Mucosa of descending colon (tissue), 3 donors: ENCODE measurements at places on chromosomes 2 and 18.
A peak's percentile ranks its signal among the peaks of the same experiment; 100 is the strongest.

DNA sequence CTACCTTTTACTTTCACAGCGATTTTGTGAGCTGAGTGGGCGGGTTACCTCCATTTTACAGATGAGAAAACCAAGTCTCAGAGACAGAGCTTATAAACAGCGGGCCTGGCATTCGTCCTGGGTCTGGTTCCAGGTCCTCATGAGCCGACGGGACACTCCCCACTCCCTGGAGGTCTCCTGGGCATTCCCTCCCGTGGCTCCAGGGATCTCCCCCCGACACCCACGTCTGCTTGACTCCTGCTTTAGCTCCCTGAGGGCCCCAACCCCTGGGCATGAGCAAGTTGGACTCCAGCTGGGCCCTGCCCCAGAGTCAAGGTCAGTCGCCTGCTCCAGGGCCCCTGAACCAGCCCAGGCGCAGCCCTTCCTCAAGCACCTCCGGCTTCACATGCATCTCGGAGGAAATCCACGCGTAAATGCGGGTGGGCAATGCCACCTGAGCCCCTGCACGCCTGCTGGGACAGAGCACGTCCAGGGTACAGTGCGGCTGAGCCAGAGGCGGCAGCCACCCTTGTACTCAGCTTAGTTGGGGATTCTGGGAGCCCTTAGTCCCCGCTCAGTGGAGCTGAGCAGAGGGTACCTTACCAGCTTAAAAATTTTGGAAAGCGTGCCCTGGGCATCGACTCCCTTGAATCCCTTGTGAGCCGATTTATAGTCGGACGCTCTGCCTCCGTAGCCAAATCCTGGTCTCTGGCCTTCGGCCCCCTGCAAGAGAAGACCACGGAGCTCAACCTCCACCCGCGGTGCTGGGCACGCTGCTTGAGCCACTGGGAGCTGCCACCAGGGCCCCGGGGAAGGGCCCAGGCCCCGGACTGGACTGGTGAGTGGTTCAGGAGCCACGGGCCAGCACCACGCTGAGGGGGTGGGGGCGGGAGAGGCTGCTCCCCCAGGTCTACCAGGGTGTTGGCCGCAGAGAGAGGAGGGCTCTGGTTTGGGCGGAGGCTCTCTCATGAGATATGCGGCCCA lies 148.1 kb downstream of the MBP start:
- DNase-seq, result peak; percentile 50

- DNase-seq, result no peak
These were observed 101.7 kb upstream of the FN1 start for GRCh38 chr2:215537611-215538010.

GRCh38 chr2:240961910-240962299 lies 36.5 kb upstream of the SNED1 start:
- no peak for DNase-seq

DNA sequence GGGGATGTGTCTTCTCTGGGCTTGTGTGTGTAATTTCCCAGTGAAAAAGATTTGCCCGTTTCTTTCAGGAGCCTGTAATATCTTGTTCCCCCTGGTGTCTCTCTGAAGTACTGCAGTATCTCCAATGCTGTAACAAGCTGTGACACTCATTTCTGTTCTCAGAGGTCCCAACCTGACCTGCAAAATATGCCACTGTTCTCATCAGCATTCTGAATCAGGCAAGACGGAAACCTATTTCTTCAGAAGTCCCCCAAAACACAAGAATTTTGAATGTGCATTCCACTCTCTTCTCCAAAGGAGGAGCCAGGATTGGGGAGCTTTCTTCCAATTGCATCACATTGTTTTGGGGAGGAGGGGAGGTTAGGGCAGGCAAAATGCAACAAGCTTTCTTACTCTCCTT lies 77.0 kb upstream of the CNGA3 start:
- no peak for DNase-seq

DNA sequence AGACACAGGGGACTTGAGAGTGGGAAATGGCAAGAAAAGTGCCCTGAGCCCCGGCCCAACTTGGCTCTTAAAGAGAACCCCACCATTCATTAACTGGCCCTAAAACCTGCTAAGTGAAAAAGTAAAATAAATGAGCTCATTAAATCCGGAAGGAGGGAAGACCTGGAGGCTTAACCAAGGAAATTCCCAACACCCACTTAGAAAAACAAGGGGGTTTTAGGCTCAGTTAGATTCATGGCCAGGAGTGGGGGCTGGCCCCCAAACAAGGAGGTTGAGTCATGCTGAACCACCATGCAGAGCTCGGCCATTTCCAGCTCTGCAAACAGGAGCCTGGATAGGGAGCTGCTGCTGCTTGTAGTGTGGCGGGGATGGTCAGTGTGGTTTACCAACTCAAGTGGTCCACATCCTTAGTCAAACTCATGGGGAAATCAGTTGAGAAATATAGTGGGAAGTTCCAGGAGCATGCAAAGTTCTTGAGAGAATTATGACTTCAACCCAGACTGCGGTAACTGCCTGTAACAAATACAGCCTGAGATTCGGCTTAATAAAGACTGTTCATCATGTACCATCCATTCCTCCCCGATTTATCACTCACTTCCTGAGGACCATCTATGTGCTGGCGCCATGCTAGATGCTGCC lies 39.7 kb upstream of the MRPL19 start:
- DNase-seq, result no peak

DNA sequence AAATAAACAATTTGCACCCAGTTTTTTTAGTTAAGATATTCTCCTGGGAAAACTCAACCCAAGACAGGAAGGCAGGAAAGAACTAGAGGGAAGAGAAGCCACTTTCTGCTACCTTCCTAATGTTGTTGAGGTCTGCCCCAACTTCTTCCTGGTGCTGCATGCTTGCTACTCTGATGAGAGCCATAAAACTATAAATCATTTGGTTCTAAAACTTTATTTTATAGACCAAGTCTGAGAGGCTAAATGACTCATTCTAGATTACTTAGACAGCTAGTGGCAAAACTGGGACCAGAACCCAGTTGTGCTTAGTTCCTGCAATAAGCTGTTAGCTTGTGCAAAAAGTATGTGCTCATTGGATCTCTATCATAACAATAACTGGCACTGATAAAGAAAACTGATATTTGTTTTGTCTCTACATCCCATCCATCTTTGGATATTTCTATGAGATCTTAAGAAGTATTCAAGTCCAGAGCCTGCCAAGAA lies 344.9 kb upstream of the SLC14A2 start:
- no peak for DNase-seq

- DNase-seq, result peak; percentile 5
These were observed 23.1 kb downstream of the HS1BP3 start for GRCh38 chr2:20627712-20628380.

DNA sequence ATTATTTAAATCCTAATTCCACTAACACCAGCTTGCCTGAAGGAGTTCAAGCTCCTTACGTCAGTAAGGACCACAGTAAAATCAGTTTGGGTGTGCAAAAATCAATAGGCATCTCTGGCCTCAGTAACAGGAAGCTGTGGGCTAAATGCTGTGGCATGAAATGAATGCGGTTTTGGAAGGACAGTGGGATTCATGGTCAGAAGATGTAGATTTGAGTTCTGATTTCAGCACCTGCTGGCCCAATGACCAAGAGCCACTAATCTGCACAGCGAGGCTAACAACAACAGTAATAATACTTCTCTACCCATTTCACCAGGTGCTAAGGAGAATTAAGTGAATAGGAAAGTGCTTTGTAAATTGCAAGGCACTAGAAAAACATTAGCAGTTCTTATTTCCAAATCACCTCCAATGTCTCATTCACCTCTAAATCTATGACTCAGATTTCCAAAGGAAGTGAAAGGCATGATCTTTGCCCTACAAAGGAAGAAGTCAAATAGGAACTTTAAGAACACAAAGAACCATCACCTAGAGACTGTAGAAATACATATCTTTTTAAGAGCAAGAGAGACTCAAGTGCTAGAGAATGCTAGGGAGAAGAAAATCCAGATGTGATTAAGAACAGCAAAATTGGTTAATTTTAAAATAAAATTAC lies 172.6 kb downstream of the ANKRD44 start:
- DNase-seq, result no peak

- no peak for DNase-seq
These were observed 1355.4 kb downstream of the LRP1B start for GRCh38 chr2:140775411-140775810.

GRCh38 chr2:197011021-197011417 lies 84.5 kb upstream of the PGAP1 start:
- no peak for DNase-seq

DNA sequence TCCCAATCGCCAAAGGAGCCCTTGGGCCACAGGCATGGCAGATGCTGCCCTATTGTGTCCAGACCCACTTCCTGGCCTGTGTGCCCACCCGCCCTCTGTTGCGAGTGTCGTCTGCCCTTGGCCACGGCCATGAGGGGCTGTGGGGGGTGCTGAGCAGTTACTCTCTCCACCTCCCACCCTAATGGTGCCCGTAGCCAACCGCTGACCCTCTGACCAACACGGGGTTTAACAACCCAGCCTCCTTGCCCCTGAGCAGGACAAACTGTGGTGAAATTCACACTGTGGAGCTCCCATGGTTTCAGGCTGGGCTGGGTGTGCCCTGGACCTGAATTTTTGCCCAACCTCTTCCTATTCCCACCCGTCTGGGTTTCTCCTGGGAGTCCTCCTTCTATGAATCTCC lies 145.7 kb upstream of the HDAC4 start:
- no peak for DNase-seq

DNA sequence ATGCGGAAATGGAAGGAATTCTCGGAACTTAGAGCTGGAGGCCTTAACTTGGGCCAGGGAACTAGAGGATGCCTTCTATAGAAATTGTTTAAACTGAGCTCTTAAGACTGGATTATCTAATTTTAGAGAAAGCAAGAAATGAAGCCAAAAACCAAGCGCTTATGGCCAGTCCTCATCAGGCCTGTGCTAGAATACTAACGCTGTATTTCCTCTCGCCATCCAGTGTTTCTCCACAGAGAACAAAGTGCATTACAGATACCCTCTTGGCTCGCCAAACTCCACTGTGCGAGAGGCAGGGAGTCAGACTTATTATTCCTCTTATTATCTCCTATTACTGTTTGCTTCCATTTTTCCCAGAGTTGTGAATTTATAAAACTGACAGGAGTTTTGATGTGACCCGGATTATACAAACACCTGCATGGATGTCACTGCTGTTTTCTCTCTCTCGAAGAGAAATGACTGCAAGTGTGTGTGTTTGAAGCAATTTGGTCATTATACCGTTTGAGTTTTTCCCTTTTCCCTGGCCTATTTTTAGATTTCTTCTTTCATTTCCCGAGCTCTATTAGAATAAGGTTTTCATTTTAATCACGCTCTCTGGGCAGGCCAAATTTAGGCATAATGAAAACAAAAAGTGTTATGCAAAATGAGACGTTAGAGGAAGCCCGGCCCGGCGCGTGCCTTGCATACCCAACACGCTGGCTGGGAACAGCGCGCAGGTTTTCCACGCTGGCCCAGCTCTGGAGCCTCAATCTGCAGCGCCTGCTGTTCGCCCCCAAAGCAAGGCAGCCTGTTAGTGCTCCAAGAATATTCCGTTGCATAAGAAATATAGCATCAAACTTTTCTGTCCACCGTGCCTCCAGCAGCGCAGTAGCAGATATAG lies 103.3 kb downstream of the ALK start:
- DNase-seq, result no peak

GRCh38 chr2:27042159-27042661 lies 9.3 kb upstream of the AGBL5 start:
- DNase-seq, result no peak

GRCh38 chr2:42170619-42171395 lies 1.7 kb downstream of the EML4 start:
- DNase-seq, result no peak

DNA sequence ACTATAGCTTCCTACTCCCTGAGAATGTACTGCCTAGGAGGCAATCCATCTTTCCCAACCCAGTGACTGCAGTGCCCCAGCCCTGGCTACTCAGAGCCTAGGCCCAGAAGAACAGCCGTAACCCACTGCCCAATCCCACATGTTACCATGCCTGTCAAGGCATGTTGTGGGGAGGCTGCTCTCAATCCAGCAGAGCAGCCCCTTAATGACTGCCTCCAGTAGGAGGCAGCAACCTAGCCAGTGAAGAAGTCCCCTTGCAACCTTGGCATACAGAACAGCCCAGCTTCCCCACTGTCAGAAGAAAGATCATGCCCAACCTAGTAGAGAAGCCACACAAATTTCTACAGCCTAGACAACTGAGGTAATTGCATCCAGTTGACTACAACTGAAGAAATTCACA lies 44.2 kb upstream of the CDH7 start:
- no peak for DNase-seq
